NCI-H2171 treated with DMSO at 0.1 percent for 48 hours (cell line): ENCODE measurements at places on chromosomes 5 and 9.

- DNase-seq: peak; percentile 61
These were observed 85.8 kb upstream of the IL6ST start for GRCh38 chr5:56080375-56081052.

GRCh38 chr9:115267790-115268189 lies 149.8 kb upstream of the TNC start:
- DNase-seq: no peak

- DNase-seq: no peak
These were observed 1.4 kb downstream of the TSPAN17 start for GRCh38 chr5:176648474-176649194.

- no peak for DNase-seq
These were observed 176.7 kb downstream of the PARP8 start for GRCh38 chr5:50843091-50843490.

DNA sequence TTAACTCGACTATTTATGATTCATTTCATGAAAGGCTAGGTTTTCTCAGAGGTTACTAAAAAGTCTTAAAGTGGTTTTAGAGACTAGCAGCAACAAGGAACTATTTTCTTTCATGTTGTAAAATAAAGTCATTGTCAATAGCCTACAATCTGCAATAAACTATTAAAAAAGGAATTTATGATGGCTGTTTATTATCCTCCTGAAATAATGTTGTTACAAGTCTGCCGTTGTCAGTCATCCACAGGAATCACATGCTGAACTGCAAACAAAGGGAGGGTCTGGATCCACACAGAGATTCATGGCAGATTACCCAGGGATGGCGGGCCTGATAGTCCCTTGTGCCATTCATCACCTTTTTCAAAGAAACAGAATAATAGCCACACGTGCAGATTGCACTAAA lies 49.2 kb downstream of the TMEM174 start:
- no peak for DNase-seq

DNA sequence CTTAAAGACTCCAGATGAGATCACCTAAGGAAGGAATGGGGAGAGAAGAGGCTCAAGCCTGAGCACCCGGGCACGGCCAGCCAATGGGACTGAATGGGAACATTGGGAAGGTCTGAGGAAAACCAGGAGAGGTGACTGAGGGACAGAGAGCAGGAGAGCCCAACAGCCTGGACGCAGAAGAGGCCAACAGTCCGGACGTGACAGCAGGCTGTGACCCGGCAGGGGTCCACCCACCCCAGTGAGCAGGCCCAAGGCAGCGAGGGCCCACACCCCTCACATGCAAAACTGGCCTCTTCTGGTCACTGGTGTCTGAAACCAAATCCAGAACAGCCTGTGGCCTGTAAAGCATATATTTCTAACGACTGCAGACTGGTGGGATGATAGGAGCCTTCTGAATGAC lies 7.6 kb upstream of the SPTLC1 start:
- DNase-seq: no peak
